ENCODE measurements at places on chromosomes 2 and 18. TPM values are rescaled to one million over a fixed set of nuclear protein-coding genes. Genes with fewer than 3 reads are reported as not detected.
A peak's percentile ranks its signal among the peaks of the same experiment; 100 is the strongest.

Gene CPSF3
- 63.5 TPM for total RNA-seq

- no peak for DNase-seq
These were observed 27.4 kb upstream of the SLC20A1 start for GRCh38 chr2:112618383-112618782.

Gene NT5DC4
- total RNA-seq, result not detected

DNA sequence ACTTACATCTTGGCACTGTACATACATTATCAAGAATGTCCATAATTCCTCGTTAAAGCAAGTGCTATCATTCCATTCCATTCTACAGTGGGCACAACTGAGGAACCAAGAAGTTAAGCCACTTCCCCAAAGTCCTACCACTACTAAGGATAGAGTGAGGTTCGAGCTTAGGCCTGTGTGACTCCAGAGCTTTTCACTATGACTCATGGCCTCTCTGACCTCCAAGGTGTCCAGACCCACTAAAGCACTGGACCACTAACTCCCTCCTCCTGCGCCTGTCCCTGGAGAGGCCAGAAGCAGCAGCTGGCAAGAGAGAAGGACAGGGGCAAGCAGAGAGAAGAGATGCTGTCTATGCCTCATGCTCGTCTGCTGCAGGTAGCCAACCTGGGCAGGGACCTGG, 117.0 kb downstream of the ZBTB7C start:
- DNase-seq, result no peak

DNA sequence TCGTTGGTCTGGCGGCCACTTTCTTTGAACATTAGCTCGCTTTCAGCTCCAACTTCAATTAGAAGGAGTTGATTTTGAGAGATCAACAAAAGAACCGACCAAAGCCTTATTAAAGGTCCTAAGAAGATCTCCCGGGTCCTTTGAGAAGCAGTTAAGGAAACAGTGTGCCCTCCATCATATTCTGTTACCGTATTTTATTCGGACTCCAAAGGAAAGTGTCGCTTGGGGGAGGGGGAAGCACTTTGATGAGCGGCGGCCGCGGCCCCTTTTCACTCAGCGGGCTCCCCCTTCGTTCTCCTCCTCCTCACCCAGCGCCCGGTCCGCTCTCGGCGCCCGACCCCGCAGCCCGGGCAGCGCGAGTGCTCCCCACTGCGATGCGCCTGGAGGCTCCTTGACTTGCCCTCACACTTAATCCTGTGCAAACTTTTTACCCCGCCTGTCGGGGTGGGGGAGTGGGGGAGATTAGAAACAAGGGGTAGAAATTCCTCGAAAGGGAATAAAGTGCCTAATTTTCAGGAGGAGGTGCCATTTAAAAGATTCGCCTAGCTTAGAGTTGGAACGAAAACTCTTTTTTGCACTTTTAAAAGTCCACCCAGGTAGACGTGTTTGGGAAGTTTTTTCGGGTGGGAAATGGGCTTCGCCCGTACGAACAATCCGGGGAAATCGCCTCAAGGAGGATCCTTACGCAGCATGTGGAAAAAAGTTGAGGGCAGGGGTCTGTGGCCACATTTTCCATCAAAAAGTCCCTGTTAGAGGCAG, 1.2 kb upstream of the OTX1 start:
- DNase-seq, result no peak

- no peak for DNase-seq
These were observed 48.0 kb downstream of the NAB1 start for GRCh38 chr2:190696792-190697398.

DNA sequence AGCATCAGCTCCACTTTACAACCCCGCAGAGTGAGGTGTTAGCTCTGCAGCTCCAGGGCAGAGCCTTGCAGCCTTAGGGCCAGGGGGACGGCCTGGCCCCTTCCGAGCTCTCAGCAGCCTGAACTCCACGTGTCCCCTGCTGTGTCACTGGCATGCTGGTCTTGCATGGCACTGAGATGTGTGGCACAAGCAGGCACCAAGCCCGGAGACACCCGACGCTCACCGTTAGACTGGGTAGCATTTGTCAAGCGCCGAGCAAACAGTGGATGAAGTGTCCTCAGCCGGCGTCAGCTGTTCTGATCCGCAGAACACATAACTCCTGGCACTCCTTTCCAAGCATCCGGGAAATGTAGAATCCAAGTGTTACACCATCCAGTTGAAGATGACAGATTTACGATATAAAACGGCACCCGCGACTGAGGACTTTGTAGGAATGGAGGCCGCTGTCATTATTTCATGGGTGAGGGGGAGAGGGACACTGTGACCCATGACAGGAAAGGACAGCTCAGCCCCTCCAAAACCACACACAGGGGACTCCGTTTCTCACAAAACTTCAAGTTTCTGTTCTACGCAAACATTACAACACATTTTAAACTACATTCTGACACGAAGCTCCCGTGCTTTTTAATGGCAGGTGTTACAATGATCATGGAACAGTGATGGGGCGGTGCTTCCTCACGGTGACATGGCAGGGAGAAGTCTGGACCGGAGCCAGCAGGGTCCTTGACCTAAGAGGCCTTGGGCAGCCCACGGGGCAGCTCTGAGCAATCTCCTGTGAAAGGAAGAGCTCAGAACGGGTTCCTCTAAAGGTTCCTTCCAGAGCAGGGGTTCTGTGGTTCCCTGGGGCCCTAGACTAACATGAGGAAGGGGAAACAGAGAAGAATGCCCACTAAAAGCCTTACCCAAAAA, 89.4 kb downstream of the HDAC4 start:
- DNase-seq, result peak; percentile 1

Gene MRPL53
- 106 TPM for total RNA-seq

DNA sequence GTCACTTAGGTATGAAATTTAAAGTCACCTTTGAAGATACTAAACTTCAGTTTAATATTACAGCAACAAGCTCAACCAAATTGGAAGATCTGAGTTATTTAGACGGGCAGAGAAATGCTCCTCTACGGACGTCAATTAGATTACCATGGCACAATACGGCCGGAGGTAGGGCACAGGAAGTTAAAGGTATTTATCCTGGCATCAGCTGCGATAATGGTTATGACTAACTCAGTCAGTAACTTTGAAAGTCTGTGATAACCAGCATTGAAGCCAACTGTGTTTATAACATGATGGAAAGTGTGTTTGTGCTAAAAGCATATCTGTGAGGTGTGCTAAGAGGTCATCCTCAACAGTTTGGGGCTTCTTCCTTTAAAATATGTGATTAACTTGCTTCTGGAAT, 117.3 kb downstream of the WDSUB1 start:
- no peak for DNase-seq

GRCh38 chr2:24169023-24169422, 5.8 kb upstream of the FAM228A start:
- no peak for DNase-seq

- no peak for DNase-seq
These were observed 61.2 kb downstream of the BOD1L2 start for GRCh38 chr18:57208047-57208446.

- no peak for DNase-seq
These were observed 91.7 kb downstream of the GCA start for GRCh38 chr2:162435676-162436075.
